ENCODE measurements at places on chromosomes 6 and 20. TPM values are rescaled to one million over a fixed set of nuclear protein-coding genes. Genes with fewer than 3 reads are reported as not detected.

GRCh38 chr6:80434691-80435350 is 328.4 kb downstream of the BCKDHB start:
- no peak for DNase-seq

DNA sequence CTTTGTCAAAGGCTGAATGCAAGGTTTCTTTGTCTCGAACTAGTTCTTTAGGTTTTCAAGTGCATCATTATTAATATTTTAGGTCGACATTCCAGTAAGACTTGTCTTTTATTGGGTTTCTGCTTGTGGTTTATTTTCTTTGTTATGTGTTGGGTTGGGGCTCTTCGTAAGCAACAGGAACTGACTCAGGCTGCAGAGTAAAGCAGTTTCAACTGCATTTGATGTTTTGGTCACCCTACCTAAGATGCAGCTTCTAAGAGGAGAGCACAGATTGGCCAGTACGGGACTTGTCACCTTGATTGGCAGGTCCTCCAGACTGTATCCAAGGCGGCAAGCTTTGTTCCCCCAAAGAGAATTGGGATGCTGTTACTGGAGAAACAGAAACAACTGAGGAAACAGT is 149.5 kb upstream of the SULF2 start:
- DNase-seq, result no peak

DNA sequence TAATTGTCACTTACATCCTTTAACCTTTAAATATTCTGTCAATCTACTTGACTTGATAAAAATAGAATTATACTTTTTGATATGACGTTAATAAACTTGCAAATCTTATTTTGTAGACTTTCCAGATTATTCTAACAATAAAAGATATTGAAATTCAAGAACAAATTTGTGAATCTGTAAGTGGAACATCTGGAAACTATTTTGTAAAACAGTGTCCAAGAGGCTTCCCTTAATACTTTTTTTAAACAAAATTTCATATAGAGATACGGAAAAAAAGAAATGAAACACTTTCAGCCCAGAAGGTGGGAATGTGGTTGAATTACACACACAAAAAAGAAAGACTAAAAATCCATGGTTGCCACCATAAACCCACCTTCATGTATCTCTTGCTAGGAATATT is 174.4 kb downstream of the COL19A1 start:
- no peak for DNase-seq

- no peak for DNase-seq
Measured at GRCh38 chr6:14765106-14765505, 480.8 kb upstream of the JARID2 start.

DNA sequence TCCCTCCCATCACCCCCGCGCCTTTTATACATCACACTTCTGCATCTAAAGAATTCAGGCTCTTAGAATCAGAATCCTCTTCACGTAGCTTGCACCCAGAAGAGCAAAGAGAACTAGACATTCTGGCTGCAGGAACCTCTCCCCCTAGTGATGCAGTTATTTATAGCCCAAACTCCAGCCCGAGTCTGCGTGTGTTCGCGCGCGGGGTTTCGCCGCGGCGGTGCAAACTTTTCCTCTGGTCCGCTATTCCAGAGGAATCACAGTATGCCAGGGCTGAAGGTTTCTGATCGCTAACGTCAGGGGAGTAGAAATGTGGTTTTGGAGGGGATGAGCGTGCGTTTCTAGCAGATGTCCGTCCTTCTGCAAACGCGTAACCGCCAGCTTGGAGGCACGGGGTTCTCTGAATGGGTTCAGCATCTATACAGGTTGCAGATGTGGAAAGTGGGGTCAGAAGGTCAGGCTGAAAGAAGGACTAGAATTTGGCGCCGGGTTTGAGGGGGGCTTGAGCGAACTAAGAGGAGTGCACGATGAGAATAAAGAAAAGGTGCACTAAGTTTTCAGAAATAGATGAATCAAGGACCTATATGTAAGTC is 1.8 kb downstream of the EPHA7 start:
- DNase-seq, result no peak

The VGLL2 gene
- total RNA-seq, result not detected

The GFRAL gene
- not detected for total RNA-seq
